NCI-H1105 (cell line): ENCODE measurements at places on chromosomes 16 and 17.

- no peak for DNase-seq
These were observed 47.5 kb downstream of the WNT3 start for GRCh38 chr17:46770818-46771560.

GRCh38 chr17:64123114-64123513 is 6.8 kb downstream of the ERN1 start:
- no peak for DNase-seq

- DNase-seq: no peak
These were observed 6.1 kb upstream of the MEFV start for GRCh38 chr16:3262517-3262916.

DNA sequence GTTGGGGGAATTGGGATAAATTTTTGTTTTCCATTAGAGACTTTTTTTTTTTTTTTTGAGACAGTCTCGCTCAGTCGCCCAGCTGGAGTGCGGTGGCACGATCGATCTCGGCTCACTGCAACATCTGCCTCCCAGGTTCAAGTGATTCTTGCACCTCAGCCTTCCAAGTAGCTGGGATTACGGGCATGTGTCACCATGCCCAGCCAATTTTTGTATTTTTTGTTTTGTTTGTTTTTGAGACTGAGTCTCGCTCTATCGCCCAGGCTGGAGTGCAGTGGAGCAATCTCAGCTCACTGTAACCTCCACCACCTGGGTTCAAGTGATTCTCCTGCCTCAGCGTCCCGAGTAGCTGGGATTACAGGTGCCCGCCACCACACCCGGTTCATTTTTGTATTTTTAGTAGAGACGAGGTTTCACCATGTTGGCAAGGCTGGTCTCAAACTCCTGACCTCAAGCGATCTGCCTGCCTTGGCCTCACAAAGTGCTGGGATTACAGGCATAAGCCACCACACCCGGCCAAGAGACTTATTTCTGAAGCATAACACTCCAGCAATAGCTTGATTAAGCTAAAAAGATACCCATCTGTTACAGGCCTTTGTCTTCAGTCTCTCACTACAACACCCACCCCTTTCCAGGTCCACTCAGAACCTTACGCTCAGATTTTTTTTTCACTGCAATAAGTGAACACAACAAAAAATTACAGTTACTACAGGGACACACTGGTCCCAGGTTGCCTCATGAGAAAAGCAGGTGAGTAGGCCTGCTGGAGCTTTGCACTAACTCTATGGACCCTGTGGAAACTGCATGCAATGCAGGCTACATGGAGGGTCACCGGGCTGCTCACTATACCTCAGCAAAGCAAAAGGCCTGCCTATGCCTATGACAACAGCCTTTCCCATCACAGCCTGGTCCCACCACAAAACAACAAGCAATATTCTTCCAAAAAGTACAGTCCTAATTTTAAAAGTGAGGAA is 34.6 kb downstream of the KANSL1 start:
- peak; percentile 67 for DNase-seq

DNA sequence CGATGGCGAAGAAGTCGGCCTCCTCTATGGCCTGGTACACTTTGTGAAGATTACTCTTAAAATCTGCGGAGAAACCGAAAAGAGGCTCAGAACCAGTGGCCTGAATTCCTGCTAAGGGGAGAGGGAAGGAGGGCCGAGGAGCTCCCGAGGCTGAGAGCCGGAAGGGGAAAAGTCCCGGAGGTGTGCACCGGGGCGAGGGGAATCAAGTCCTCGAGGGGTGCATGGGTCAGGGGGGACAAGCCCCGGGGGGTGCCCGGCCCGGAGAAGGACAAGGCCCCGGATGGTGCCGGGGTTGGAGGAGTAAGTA is 495 bp downstream of the PARN start:
- no peak for DNase-seq

GRCh38 chr17:82754297-82755208 is 2.7 kb downstream of the TBCD start:
- DNase-seq: no peak

GRCh38 chr17:45125509-45125908 is 6.8 kb downstream of the PLCD3 start:
- no peak for DNase-seq
